ENCODE measurements at places on chromosomes 5 and 9. TPM values are rescaled to one million over a fixed set of nuclear protein-coding genes. Genes with fewer than 3 reads are reported as not detected.

Gene MYMK
- total RNA-seq: not detected

Gene GNG10
- 116 TPM for total RNA-seq

Gene SURF1
- total RNA-seq: 27.7 TPM

Gene TEX48
- not detected for total RNA-seq

Gene CD74
- not detected for total RNA-seq

Gene IL31RA
- total RNA-seq: 0.89 TPM

Gene DNAH5
- 1.4 TPM for total RNA-seq

Gene ADRB2
- not detected for total RNA-seq

Gene SUB1
- total RNA-seq: 350 TPM

Gene CAVIN4
- total RNA-seq: 1.9 TPM

Gene PCDHGB7
- 14.8 TPM for total RNA-seq

Gene NUTM2G
- total RNA-seq: not detected

Gene LMX1B
- total RNA-seq: not detected

Gene EGFLAM
- not detected for total RNA-seq

Gene ADGRD2
- total RNA-seq: not detected

Gene APBA1
- 4.3 TPM for total RNA-seq

Gene ENG
- total RNA-seq: 57.4 TPM

Gene VLDLR
- 28.7 TPM for total RNA-seq

Gene CCDC127
- 6.3 TPM for total RNA-seq

Gene JAK2
- total RNA-seq: 6.7 TPM

Gene SPAAR
- not detected for total RNA-seq

Gene CCNJL
- total RNA-seq: not detected
